ENCODE measurements at places on chromosomes 5 and 9.

DNA sequence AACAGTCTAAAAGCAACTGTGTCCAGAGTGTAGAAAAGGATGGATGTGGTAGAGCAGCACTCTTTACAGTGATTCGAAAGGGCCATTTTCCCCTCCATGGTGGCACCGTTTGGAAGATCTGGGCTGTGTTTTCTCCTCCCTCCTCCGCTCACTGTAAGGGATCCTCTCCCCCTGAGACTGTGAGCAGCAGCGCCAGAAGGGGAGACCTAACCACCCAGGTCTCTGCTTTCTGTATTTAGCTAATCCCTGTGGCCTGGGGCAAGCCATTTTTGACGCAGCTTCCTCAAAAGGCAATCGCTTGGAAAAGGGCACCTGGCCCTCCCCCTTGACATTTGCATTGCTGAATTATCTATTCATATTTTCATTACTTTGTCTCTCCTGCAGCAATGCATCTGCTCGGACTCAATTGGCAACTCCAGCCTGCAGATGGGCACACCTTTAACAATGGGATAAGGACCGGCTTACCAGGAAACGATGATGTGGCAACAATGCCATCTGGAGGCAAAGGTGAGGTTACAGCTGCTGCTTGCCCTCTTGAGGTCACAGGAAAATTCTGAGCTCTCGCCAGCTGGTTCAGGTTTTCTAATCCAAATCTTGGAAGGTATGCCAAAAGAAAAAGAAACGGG lies 244.3 kb upstream of the WWC1 start:
- DNase-seq = no peak

GRCh38 chr9:97900738-97901565 lies 21.3 kb downstream of the TRMO start:
- no peak for DNase-seq

- DNase-seq = no peak
These were observed 215.0 kb upstream of the PANK3 start for GRCh38 chr5:168793841-168794837.

GRCh38 chr9:37350486-37351190 lies 71.9 kb upstream of the GRHPR start:
- no peak for DNase-seq

GRCh38 chr5:33969572-33970452 lies 14.7 kb downstream of the SLC45A2 start:
- DNase-seq = no peak

- DNase-seq = no peak
These were observed 15.8 kb upstream of the FCHO2 start for GRCh38 chr5:72940082-72940481.

DNA sequence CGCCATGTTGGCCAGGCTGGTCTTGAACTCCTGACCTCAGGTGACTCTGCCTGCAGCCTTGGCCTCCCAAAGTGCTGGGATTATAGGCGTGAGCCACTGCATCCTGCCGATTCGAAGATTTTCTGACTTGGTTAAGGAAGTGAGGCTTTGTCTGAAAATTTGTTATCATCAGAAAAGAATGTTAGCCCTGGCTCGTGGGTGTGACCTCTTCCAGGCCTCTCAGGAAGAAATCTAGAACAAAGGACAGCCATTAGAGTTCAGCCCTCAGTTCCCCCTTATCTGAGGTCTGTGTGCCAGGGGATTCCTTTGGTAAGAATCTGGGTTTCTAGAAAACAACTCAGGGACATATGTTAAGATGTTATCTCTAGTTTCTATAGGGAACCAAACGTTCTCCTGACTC lies 6.2 kb downstream of the OR2S2 start:
- no peak for DNase-seq

DNA sequence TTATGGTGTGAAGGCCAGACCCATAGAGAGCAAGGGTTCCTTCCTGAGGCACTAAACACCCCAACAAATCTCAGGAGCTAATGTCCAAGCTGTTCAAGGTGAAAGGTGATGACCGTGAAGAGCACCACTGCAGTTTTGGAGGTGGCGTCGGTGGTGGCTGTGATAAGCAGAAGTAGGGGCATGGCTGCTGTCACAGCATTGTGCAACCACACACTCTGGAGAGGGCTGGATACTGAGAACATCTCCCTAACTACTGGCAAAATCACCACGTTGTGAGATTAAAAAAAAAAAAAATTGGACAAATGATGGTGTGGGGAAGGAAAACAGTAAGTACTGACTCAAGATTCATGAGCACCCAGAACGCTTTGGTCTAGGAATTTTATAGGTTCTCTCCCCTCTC lies 156.5 kb downstream of the PJA2 start:
- no peak for DNase-seq

DNA sequence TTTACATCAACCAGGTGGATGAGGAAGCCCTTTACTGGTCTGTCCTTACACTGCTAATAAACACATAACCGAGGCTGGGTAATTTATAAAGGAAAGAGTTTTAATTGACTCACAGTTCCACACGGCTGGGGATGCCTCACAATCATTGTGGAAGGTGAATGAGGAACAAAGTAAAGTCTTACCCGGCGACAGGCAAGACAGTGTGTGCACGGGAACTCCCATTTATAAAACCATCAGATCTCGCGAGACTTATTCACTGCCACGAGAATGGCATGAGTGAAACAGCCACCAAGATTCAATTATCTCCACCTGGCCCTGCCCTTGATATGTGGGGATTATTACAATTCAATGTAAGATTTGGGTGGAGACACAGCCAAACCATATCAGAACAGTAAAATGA lies 67.3 kb upstream of the GRAMD2B start:
- no peak for DNase-seq
